Activated CD8-positive, alpha-beta memory T cell treated with anti-CD3 and anti-CD28 coated beads for 1 hour (primary cell): ENCODE measurements at places on chromosomes 12 and 14.

DNA sequence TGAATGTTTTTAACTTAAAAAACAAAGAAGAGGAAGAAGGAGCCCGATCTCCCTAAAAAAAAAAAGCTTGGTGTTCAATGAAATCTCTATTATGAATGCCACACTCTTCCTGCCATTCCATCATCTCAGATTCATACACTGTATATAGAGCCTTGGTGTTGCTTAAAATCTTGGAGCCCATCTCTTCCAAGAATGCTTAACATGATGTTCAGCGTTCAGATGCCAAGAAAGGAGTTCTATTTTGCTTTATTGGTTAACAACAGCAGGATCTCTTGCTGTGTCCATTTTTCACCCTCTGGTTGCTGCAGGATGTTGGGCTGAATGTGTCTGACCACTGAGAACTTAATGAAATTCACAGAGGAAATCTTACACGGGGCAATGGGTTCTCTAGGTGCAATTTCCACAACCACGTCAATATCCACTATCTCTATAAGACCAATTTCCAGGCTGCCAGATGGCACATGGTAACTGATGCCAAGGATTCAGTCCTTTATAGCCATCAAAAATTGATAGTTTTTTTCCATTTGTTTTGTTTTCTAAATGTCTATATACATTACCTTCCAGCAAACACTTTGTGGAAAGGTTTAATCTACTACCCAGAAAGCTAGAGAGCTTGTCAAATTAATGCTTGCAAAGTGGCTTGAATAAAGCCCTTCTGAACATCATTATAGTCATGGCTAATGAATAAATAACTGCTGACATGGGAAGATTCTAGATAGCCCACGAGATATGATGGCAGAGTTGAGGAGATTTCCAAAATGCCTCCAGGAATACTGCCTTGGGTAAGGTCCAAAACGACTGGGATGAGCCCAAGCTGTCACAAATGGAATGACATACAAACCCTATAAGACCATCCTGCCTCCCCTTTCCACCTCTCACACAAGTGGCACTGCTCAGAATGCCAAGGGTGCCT lies 26.5 kb downstream of the RERG start:
- DNase-seq, result no peak

DNA sequence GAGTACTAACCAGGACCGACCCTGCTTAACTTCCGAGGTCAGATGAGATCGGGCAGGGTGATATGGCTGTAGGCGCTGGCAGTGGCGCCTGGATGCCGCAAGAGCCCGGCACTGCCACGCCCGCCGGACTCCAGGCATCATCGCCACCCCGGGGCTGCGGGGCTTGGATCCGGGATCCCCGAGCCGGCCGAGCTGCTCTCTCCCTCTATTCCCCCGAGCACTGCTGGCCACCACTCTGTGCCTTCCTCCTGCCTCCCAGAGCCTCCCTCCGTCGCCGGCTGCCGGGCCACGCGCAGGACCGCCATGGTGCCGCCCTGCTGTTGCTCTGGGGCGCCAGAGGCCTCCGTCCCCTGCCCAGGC lies 153.2 kb upstream of the ALG10B start:
- DNase-seq, result no peak

GRCh38 chr12:51432921-51433320 lies 8.3 kb downstream of the SLC4A8 start:
- no peak for DNase-seq

- DNase-seq, result no peak
Observed at GRCh38 chr12:132133952-132134652, 10.0 kb downstream of the DDX51 start.

DNA sequence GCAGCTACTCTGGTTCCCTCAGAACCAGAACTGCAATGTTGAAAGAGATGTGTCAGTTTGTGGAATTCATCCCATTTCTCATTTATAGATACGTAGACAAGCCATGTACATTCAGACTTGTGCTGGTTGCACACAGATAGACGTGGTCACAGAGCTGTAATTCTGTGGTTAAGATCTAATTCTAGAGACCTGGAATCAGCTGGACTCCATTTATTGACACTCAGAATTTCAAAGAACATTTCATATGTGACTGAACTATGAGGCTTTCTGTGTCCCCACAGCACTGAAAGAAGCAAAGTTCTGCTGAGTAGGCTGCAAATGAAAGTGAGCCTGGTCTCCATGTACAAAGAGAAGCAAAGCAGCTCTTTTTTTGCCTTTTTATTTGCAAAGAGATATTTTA lies 220.2 kb upstream of the NAV3 start:
- DNase-seq, result no peak

GRCh38 chr12:127241072-127241817 lies 1025.7 kb upstream of the TMEM132C start:
- no peak for DNase-seq

- DNase-seq, result no peak
Observed at GRCh38 chr12:60311940-60312339, 716.1 kb downstream of the SLC16A7 start.

DNA sequence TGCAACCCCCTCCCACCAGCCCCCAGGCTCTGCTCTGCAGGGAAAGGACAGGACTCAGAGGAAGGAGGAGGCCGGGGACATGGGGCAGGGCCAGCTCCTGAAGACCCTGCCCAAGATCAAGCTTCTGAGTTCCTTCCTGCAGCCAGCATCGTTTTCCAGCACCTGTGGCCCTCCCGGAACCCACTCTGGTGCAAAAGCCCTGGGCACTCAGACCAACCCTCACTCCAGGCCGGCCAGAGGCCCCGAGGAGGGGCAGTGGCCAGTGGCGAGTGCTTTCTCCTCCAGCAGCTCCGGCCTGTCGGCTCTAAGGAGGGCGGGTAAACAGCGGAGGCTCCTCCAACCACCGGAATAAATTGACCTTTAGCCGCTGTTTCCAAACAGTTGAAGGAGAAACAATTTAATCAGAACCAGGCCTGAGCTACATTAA lies 10.8 kb downstream of the TMEM179 start:
- DNase-seq, result no peak

DNA sequence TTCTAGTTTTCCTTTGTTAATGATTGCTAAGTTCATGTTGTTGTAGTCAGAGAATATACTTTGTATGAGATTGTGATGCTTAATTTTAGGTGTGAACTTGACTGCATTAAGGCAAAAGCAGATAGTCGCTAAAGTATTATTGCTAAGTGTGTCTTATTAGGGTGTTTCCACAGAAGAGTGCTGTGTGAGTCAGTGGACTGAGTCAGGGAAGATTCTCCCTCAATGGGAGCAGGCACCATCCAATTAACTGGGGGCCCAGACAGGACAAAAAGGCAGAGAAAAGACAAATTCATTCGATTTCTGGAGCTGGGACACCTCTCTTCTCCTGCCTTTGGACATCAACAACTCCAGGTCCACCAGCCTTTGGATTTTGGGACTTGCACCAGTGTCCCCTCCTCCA lies 48.5 kb downstream of the BAZ1A start:
- no peak for DNase-seq

- no peak for DNase-seq
Observed at GRCh38 chr12:64461634-64462414, 9.9 kb downstream of the TBK1 start.

GRCh38 chr12:131159660-131160059 lies 206.0 kb downstream of the ADGRD1 start:
- DNase-seq, result no peak

DNA sequence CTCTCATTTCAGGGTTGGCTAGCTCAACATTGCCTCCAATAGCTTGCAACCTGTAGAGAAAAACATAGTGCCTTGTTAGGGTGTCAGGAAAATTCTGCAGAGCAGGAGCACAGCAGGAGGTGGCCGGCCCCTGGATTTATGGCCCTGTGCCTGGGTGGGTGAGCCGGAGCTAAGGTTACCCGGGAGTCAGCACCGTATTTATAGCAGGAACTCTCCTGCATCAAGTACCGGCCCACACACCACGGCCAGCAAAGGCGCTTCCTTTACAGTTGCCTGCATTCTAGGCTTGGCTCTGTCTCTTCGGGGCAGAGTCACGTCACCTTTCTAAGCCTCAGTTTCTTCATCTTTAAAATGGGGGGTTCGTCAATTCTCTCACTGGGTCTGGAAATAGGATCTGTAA lies 52.8 kb upstream of the EML1 start:
- DNase-seq, result no peak

- DNase-seq, result no peak
Observed at GRCh38 chr14:103512701-103513611, 9.7 kb downstream of the CKB start.

DNA sequence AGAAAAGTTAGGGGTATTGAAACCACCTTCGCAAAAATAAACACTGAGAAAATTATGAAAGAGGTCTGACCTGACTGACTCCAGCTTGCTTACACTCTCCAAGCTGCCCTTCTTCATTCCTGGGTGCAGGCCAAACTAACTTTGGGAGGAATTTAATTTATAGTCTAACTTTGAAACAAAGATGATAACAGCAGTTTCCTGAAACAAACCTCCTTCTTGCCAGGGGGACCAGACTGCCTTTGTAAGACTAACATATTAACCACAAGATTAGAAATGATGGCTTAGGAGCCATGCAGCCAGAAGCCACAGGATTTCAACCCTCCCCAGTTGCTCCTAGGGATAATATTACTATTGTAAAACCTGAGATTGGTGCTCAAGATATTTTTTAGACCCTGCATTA lies 13.8 kb upstream of the EEA1 start:
- no peak for DNase-seq

DNA sequence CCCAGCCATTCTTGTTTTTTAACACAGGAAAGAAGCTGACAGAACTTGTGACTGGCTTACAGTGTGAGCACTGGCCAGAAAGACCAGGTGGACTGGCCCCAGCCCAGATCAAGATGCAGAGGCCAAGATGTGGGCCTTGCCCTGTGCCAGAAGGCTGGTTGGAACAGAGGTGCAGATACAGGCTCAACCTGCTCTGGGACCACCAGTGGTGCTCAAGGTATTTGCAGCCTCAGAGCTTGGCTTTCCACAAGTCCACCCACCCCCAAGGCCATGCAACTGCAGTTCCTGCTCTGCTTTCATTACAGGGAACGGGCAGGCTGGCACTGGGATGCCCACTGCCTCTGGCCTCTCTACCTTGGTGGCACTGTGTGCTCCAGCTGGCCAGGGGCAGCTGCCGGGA lies 23.3 kb downstream of the ZFC3H1 start:
- DNase-seq, result no peak

DNA sequence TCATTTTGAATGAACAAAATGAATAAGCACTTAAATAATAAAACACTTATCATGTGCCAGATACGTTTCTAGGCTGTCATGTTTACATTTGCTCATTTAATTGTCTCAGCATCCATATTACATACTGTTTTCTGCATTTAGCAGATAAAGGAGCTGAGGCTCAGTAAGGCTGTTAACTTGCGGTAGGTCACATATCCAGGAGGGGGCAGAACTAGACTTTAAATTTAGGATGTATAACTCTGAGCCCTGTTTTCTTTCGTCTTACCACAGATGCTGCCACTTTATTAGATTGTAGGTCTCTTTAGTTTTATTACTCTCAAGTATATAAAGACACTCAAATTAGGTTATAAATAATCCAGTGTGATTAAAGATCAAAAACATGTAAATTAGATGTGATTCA lies 17.7 kb downstream of the IRAK4 start:
- DNase-seq, result no peak

GRCh38 chr14:60311417-60311816 lies 62.4 kb downstream of the PPM1A start:
- no peak for DNase-seq

DNA sequence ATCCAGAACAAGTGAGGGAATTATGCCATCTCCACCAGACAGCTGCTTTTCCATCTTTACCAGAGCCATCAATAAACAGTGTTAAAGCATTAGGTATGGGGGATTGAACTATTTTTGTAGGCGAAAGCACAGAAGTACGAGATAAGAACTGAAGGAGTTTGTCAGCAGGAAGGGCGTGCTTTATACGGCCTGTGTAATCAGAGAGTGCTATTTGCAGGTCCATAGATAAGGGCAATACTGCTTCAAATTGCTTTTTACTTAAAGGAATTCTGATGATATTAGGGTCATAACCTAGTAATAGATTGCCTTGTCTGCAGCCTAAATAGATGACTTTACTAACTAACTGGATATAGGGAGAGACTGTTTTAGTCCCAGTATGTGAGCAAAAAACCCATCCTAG lies 20.3 kb upstream of the CLEC4E start:
- DNase-seq, result no peak

DNA sequence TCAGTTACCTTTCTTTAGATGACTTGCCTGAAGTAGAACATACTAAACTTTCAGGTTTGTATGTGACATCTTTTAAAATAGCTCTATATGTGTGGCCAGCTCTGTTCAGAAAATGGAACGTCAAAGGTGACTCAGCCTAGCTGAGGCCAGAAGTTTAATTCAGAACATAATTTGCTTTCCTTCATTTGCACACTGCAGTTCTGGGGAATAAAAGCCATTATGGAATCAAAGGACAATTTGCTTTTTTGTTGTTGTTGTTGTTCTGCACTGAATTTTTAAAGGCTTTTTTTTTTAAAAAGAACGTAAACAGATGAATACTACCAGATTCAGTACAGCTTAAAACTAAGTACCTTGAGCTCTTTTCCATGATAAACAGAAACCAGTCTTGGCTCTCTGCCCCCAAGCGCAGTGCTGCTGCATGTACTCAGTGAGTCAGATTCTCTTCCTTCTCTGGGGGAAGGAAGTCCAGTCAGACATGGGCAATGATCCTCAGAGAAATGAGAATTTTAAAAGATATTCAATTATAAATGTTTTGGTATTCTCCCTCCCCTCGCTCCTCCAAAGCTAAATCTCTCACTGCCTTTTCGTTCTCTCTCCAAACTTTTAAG lies 644.2 kb downstream of the NOVA1 start:
- DNase-seq, result no peak

DNA sequence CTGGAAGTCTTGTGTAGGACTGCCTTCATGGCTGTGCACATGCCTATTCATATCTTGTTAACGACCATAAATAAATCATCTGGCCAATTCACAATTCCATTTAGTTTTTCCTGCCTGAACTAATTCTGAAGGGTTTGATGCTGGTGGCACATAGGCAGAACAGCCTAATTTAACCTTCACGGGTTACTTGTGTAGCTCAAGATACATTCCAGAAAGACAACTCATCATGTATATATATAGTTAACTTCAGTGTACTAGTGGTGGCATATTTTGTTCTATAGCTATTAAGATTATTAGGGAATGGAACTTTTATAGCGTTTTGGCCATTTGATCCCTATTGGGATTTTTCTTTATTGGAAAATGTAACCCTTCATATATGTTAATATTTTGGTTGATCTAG lies 31.4 kb downstream of the CFAP54 start:
- no peak for DNase-seq

DNA sequence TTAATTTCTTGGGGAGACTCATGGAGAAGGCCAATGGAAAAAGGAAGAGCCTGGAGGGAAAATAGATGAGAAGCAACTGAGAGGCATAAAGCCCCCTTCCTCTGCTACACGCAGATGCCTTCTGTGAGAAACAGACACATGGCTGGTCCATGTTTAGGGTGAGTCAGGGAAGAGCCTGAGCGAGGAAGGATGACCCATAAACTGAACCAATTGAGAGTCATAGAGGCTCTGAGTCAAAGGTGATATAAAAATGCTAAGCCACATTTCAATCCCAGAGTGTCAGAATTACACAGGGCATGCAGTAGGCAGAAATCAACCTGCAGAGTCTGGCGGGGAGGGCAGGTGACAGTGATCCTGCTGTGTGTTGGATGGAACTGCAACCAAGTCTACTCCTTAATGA lies 30.1 kb upstream of the NEDD1 start:
- DNase-seq, result no peak
